ENCODE measurements at places on chromosomes 2 and 18.

DNA sequence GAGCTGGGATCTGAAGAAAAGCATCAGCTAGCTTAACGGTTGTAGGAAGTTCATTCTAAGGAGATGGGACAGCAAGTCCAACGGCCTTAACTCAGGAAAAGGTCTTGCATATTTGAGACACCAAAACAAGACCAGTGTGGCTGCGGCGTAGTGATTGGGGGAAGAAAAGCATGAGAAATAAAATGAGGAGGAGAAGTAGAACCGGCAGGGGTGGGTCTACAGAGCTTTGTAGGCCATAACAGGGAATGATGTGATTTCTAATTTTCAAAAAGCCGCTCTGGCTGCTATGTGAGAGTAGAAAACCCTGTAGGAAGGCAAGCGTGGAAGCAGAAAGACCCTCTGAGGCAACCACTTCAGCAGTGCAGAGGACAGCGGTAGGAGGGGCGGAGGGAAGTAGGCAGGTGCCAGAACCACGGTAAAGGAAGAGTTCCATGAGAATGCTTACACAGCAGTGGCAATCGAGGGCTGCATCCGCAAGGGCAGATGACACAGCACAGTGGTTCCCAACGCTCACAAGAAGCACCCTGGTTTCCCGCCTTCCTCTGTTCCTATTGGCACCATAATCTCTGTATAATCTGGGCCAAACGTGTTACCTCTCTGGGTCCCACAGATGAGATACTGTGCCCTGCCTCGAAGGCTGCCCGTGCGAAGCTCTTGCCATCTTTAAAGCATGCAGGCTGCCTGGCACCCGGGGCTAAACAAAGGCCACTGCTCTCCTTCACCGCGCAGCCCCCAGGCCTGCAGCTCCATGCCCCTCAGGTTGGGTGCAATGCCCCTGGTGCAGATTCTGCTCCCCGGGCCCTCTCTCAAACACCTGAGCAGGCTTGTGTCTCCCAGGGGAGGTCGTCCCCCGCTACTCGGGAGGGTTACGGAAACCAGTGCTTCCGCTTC is 795 bp downstream of the ANKRD39 start:
- no peak for DNase-seq

- DNase-seq, result no peak
Measured at GRCh38 chr2:202821206-202822160, 50.1 kb downstream of the ICA1L start.

GRCh38 chr2:20106746-20107145 is 55.3 kb upstream of the LAPTM4A start:
- DNase-seq, result no peak

DNA sequence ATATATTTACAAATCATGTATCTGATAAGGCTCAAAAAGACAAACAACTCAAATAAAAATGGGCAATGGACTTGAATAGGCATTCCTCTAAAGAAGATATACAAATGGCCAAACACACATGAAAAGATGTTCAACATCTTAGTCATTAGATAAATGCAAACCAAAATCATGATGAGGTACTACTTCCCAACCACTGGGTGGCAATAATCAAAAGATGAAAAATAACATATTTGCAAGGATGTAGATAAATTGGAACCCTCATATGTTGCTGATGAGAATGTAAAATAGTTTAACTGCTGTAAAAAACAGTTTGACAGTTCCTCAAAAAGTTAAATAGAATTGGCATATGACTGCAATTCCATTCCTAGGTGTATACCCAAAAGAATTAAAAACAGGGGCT is 132.3 kb downstream of the TTC32 start:
- DNase-seq, result no peak

Measured in HFF-Myc (cell line).